ENCODE measurements at places on chromosomes 6 and 20.
A peak's percentile ranks its signal among the peaks of the same experiment; 100 is the strongest.

DNA sequence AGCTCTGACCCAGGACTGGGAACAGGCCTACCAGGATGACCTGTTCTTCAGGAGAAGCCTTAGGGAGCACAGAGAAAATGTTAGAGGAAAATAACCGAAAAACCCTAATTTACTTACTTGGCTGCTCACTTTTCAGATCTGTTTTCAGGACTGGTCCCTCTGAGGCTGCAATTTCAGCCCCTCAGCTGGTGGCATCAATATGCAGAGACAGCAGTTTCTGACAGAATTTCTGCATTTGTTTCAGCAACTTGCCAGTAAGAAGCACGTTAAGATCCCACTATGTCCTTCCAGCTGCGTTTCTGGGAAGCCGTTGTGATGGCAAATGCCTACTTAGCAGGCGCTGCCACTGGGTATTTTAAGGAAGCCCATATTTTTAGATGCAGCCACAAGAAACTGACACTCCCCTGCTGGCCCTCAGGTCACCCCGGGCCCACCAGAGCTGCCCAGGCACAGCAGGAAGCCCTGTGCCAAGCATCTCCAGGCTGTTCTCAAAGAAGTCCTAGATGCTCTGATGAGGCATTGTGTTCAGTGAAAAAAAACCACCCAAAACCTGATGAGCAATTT, 7.5 kb downstream of the YTHDF1 start:
- DNase-seq: no peak

DNA sequence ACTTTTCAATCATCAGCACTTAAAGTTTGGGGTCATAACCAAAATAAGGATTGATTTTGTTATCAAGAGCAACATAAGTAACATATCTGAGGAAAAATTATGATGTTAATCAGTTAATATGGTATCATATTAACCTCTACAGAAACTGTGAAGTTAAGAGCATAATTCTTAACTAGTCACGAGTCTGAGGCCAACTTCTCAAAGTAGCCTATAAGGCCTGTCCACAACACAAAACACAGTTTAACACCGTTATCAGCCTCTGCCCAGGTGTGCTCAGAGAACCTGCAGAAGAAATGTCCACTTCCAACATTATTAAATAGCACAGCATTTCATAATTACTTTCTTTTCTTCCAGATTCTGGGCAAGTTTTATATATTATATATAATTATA, 1.1 kb downstream of the STX7 start:
- DNase-seq: no peak

GRCh38 chr20:43825051-43825402, 89.6 kb upstream of the TOX2 start:
- DNase-seq: no peak

GRCh38 chr6:95117236-95117635, 460.1 kb upstream of the MANEA start:
- DNase-seq: no peak

DNA sequence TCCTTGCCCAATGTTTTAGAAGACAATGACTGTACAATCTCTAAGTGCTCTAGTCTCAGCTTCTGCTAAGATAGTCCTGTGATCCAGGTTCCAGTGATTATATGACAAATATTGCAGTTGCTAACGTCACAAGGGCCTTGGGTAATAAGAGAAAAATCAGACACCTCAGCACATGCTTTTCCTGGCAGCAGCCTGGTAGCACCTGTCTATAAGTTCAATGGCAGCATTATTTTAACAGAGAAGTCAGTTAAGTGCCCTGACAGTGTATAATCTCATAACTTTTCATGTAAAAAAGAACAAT, 121.3 kb upstream of the BCLAF1 start:
- no peak for DNase-seq

- no peak for DNase-seq
These were observed 407.8 kb downstream of the CBLN4 start for GRCh38 chr20:55597526-55597925.

DNA sequence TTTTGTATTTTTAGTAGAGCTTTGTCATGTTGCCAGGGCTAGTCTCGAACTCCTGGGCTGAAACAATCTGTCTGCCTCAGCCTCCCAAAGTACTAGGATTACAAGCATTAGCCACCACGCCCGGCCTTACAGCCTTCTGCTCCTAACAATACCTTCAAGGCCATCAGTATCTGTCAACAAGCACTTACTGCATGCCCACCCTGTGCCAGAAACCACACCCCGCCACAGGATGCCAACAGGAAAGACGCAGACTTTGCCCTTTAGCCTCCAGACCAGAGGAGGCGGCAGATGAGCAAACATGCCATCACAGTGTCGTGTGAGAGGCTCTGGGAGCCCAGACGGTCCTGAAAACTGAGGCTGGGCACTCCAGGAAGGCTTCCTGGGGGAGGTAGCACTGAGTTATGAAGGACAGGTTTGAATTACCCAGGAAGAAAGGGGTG, 34.7 kb upstream of the TGM3 start:
- DNase-seq: no peak

- DNase-seq: no peak
These were observed 49.3 kb upstream of the FAM83C start for GRCh38 chr20:35341366-35342028.

GRCh38 chr6:79215213-79215824, 19.2 kb downstream of the HMGN3 start:
- no peak for DNase-seq

DNA sequence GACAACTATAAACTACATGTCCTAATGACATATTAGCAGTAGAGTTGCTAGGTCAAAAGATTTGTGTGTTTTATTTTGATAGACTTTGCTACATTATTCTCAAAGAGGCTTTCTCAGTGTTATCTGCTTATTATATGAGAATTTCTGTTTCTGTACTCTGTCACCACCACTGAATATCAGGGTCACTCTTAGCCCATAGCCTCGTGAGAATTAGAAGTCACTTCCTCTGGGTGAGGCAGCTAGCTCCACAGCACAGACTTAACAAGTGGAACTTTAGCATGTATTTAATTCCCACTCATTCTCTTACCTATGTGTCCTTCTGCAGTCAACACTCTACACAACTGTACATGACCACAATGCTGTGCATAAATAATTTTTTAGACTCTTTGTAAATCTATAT, 6.7 kb downstream of the PHACTR2 start:
- no peak for DNase-seq

DNA sequence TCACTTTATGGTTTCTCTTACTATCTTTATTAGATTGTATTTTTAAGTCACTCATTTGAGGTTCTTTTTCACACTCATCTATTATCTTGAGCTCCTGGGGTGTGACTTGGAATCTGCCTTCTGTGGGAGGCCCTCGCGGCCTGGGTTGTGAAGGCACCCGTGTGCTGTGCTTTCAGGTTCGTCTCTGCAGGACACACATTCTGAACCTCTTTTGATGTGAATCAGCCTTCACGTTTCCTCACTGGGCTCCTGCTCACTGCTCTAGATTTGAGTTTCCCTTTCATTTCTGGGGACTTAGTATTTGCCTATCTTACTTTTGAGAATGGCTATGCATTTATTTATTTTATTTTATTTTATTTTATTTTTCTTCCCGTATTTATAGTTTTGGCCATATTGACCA, 97.8 kb downstream of the PACRG start:
- no peak for DNase-seq

GRCh38 chr6:88044530-88044929, 3.1 kb upstream of the SPACA1 start:
- DNase-seq: no peak

DNA sequence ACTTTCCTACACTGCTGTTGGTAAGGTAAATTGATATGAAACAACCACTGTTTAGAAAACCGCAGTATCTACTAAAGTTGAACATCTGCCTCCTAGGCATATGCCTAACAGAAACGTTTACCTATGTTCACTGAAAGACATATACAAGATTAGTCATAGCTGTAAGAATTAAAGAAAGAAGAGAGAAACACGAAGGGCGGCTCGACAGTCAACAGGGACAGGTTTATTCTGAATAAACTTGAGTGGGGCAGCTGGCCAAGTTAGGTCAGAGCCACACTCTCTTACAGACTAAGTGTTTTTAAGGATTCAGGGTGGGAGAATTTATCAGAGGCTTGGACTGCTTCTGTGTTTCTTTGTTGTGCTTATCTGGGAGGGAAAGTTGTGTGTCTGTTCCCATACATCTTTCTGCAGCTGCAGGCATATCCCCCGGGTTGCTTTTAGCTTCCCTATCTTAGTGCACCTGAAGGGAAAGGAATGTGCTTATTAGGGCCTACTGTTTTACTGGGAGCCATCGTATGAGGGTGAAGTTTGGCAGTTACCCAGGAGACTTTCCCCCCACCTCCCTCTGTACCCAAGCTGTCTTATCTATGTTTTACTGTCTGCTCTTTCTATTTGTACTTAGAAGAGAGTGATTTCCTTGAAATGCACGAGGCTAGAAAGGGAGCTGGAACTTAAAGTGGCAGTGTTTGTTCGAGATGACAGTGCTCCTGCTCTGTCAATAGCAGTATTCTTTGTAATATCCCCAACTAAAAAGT, 20.4 kb downstream of the PROCR start:
- DNase-seq: no peak

- no peak for DNase-seq
These were observed 20.3 kb downstream of the GRIK2 start for GRCh38 chr6:101413773-101414172.

DNA sequence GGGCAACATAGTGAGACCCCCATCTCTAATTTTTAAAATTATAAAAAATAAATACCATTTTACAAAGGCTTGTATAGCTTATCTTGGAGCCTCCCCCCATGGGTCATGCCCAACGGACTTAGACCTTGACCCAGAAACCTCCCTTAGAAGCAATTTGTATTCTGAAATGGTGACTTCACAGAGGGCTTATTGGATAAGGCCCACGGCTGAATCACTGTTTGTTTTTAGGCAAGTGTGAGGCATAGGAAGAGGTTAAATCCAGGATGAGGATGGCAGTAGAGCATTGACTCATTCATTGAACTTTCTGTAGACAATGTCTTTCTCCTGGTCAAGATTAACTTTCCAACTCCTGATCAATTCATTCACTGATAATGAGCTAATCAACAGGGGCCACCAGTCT, 6.2 kb upstream of the SNAI1 start:
- no peak for DNase-seq

GRCh38 chr6:85421972-85422371, 27.9 kb upstream of the NT5E start:
- no peak for DNase-seq

- DNase-seq: no peak
These were observed 15.9 kb upstream of the TBC1D20 start for GRCh38 chr20:478010-478948.

DNA sequence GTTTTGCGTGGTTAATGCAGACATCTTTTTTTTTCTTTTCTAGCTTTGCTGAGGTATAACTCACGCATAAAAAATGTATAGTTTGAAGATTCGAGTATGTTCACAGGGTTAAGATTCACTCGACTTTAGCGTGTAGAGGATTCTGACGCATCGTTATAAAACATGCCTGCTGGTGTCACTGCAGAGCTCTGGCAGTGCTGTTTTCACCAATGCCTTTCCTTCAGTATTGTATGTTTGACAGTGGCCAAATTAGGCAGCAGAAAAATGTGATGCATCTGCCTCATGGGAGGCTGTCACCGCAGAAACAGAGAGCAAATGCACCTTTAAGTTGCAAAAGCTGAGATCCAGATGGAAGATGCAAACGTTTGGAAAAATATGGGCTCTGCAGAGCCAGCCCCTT, 18.0 kb upstream of the SIRPB2 start:
- DNase-seq: peak; percentile 22

DNA sequence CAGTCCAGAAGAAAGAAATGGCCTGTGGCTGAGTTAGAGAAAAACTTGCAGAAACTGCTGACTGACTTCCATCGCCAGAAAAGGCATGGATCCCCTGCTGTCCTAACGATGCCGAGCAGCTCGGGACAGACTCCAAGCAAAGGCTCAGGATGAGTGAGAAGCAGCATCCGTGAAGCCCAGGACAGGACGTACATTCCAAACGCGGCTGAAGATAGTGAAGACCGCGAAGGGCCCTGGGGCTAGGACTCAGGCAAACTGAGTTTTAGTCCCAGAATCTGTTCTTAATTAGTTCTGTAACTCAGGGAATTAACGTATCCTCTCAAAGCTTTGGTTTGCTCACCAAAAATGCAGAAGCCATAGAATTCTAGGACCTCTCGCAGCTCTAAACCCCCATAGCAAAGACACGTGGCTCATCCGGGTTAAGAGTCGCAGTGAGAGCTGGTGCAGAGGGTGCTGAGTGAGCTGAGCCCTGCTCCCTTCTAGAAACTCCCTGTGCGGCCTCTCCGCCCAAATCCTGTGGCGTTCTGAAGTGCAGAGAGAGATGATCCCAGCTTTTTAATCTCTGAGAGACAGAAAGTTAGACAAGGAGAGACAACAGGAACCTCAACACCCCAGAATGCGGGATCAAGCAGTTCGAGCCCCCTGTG, 132.9 kb upstream of the THBS2 start:
- DNase-seq: no peak

DNA sequence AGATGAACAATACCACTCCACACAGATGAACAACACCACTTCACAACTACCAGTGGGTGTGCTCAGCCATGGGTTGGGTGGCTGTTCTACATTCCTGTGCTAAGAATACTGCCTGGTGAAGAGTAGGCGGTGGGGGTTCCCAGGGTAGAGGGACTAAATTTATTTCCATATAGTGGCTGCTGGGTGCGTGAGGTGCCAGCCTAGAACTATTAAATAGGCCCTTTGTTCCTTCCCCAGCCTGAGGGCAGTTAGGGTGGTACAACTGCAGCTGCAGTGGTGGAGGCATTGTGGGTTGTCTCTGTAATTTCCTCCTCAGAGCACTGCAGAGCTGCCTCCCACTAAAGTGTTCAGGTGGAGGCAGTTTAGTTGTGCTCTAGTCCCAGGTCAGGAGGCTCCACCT, 618.4 kb downstream of the MMUT start:
- no peak for DNase-seq

- peak; percentile 25 for DNase-seq
These were observed 20.8 kb upstream of the SNRPB2 start for GRCh38 chr20:16709017-16709416.

- DNase-seq: no peak
These were observed 14.3 kb downstream of the ZNF451 start for GRCh38 chr6:57104336-57104735.

DNA sequence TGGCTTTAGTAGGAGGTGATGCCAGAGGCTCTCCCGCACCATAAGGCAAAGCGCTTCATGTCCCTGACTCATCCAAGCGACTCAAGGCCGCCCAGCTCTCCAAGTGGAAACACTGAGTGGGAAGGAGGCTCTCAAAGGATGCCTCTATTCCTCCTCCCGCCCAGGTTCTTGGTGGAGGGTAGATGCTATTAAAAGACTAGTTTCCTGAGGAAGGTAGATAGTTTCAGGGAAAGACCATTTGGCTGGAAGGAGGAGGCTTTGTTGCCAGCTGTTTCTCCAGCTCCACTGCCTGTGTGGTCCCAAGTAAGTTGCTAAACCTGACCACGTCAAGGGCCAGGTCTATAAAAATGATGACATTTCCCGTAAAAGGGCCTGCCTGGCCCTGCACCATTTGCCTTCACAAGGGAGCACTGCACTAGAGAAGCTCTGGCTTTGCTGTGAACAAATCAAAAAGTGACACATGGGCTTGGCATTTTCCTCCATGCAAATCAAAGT, 48.2 kb downstream of the GMDS start:
- no peak for DNase-seq
